ENCODE measurements at places on chromosomes 5 and 9. TPM values are rescaled to one million over a fixed set of nuclear protein-coding genes. Genes with fewer than 3 reads are reported as not detected.
A peak's percentile ranks its signal among the peaks of the same experiment; 100 is the strongest.

- no peak for DNase-seq
These were observed 5.7 kb upstream of the AQP7 start for GRCh38 chr9:33408087-33408486.

GRCh38 chr5:175753536-175754402 is 95.9 kb downstream of the HRH2 start:
- DNase-seq = no peak

DNA sequence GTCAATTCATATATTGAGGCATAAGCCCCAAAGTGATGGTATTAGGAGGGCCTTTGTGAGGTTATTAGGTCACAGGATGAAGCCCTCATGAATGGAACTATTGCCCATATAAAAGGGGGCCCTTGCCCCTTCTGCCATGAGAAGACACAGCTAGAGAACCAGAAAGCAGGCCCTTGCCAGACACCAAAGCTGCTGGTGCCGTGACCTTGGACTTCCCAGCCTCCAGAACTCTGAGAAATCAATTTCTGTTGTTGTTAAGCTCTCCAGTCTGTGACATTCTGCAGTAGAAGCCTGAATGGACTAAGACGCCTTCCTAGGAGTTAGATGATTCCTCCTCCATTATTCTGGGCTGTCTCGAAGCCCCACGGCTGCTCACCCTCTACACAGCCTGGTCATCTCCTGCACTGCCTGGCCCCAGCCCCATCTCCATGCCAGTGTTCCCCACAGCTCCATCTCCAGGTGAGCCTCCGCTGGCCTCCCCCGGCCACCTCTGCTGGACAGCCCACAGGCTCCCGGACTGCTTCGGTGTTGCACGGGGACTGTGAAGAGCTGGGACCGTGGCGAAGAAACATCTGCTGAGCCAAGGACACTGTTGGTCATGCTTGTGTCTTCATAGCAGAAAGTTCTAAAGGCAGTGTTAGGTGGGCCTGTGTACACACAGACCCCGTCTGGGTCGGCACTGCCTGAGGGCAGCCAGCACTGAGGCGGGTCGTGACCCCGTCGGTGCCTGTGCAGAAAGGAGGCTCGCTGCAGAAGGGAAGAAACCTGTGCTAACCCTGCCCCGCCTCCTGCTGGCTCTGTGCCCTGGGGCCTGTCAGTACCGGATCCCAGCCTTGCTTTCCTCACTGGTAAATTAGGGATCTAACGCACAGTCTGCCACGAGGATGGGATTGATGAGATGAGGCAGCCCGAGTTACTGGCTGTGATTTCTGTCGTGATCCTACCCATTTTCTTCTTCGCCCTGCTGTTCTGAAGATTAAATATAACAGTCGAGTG is 55.1 kb upstream of the CNOT6 start:
- DNase-seq = no peak

- DNase-seq = no peak
These were observed 496.5 kb upstream of the TNC start for GRCh38 chr9:115614326-115614999.

DNA sequence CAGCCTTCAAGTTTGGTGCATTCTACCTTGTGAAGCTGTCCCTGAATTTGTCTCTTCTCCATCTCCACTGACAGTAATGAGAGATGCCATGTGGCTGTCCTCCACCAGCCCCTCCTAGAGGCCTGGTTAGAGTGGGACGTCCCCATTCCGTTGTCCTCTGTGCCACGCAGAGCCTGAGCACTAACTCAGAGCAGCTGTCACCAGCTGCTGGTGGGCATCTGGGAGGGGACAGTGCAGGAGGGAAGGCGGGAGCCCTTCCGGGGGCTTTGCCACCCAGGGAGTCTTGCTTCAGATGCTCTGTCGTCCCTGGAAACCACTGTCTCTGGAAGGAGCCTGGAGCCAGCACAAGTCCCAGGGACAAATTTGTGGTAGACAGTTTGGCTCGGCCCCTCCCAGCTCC is 78.6 kb downstream of the PDZD2 start:
- DNase-seq = no peak

- no peak for DNase-seq
These were observed 56.8 kb downstream of the MTREX start for GRCh38 chr5:55364537-55365055.

DNA sequence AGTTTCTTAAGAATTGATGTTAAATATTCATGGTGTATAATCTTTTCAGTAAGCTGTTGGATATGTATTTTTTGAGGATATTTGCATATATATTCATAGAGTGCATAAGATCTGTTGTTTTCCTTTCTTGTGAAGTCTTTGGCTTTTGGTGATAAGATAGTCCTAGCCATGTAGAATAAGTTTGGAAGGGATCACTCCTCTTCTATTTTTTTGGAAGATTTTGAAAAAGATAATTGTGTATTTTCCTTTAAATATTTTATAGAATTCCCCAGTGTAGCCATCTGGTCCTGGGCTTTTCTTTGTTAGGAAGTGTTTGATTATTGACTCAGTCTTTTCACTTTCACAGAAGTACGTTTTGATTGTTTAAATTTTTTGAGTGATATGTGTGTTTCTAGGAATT is 318.8 kb upstream of the CDH10 start:
- no peak for DNase-seq

GRCh38 chr9:105117234-105117633 is 127.2 kb upstream of the SLC44A1 start:
- no peak for DNase-seq

DNA sequence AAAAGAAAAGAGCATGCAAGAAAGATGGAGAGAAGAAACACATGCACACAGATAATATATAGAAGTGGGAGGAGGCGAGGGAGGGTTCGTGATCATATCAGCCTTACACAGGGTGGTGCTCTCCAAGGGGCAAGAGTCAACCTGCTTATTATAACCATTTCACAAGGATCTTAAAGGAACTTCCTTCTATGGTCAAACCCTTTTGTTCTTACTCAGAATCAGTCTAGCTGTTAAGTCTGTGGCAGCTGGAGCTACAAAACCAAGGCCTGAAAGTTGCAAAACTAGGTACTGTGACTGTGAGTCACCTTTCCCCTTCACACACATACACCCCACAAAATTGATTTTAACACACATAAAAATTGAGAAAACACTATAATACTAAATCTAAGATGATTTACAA is 18.5 kb upstream of the ERMP1 start:
- no peak for DNase-seq

DNA sequence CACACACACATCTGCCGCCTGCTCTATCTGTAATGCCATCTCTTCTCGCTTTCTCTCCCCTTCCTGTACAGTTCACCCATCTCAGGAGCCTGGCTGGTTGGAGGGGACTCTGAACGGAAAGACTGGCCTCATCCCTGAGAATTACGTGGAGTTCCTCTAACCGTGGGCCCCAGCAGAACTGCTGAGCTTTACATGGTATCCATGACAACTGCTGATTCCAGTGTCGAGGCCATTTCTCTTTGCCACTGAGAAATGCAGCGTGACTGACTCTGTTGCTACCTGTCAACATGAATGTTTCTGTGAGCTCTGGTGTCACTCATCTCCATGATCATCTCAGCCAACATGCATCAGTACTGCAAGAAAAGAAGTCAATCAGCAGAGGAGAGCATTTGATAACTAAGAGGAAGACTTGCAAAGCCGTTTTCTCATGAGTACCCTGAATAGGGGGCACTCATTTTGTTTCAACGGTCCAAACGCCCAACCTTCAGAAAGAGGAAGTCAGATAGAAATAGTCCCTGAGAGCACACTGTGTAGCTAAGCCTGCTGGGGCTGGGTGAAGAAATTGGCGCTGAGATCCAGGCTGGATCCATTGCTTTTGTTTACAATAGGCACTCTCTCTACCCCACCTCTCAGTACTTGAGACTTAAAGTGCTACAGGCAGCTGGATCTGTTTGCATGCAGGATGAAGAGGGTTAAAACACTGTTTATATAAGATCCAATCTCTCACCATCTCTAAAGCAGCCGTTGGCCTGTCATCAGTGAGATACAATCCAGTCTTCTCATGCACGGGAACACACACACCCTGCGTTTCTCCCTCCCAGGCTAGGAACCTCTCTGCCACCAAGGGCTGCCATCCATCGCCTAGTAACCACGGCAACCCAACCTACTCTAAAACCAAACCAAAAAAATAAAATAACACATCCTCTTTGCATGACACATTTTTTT is 180.9 kb downstream of the NR3C1 start:
- no peak for DNase-seq

DNA sequence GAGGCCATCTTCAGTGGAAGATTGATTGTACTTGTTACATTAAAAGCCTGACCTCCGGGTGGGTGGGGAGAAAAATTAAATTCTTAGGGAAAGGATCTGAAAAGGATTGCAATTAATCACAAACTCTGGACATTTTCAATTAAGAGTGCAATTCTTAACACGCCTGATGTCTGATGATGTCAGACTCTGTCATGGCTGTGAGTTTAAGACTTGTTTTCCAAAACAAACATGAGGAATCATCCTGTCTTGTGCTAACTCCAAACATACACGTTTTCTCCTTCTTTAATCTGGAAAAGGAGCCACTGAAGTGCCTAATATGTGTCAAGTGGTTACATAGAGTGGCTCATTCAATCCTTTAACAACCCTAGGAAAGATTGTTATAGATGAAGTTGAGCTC is 60.4 kb upstream of the SMIM23 start:
- DNase-seq = no peak

DNA sequence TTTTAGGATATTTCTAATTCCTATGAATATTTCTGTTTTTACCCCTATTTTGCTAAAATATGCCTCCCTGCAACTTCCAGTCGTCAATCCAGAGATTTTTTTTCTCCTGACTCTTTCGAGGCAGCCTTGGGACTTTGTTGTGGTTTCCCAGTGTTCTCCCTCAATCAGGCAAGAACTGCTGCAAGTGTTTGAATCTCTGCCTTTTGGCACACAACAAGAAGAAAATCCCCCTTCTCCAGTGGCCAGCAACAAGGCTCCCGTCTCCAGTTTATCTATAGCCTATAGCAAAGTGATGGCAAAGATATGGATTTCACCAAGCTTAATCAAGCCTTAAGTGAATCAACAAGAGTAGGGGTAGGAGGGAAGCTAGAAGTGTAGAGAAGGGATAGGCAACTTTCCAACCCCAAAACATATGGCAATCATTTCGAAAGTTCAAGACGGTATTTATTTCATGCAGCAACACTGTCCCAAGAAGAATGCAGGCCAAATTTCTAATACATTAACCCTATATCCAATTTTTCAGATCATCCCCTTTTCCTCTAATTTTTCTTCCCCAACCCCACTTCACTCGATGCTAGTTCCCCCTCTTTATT is 37.7 kb upstream of the PAPPA start:
- no peak for DNase-seq

- DNase-seq = peak; percentile 29
These were observed 111.4 kb downstream of the DCP2 start for GRCh38 chr5:113087976-113088514.

Gene ZFP2
- total RNA-seq = 3.0 TPM

Gene CDK7
- total RNA-seq = 14.2 TPM

Gene SV2C
- 0.51 TPM for total RNA-seq

Gene CRHBP
- 0.48 TPM for total RNA-seq

Gene CDX1
- 0.30 TPM for total RNA-seq

Gene LCN15
- not detected for total RNA-seq

Gene RGS3
- total RNA-seq = 14.0 TPM

Gene SARDH
- 9.5 TPM for total RNA-seq

Gene TMEM174
- total RNA-seq = not detected

All from ovary (tissue), 10 donors.